Activated CD8-positive, alpha-beta memory T cell treated with anti-CD3 and anti-CD28 coated beads for 1 hour (primary cell): ENCODE measurements at places on chromosomes 2 and 18.

DNA sequence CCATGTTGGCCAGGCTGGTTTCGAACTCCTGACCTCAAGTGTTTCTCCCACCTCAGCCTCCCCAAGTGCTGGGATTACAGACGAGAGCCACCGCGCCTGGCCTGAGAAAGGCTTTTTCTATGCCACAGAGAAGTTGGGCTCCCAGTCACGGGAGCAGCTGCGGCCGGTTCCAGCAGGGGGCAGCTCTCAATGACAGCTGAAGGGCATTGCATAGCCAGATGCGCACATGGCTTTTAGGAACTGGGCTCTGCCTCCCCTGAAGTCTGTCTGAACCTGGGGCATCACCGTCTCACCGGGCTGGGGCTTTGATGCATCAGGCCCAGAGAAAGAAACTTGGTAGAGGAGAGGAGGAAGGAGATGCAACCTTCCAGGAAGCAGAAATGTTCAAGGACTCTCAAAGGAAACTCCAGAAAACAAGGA is 84.2 kb upstream of the LAPTM4A start:
- no peak for DNase-seq

DNA sequence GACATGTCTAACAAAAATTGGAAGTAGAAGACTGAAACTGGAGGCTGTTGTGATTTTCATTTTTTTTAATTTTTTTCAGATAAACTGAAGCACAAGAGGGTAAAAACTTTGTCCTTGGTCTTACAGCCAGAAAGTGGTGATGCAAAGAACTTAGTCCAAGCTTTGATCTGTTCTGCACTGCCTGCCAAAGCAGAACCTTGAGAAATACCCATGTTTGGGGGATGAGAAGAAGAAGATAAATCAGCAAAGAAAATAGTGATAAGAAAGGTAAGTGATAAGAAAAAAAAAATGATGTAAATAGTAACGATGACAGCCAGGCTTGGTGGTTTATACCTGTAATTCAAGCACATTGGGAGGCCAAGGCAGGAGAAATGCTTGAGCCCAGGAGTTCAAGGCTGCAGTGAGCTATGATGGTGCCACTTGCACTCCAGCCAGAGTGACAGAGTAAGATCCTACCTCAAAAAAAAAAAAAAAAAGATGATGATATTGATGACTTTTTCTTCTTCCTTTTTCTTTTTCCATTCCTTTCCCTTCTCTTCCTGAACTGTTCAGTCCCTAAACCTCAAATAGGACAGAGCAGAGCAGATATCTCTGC is 14.6 kb upstream of the NOSTRIN start:
- DNase-seq, result no peak

DNA sequence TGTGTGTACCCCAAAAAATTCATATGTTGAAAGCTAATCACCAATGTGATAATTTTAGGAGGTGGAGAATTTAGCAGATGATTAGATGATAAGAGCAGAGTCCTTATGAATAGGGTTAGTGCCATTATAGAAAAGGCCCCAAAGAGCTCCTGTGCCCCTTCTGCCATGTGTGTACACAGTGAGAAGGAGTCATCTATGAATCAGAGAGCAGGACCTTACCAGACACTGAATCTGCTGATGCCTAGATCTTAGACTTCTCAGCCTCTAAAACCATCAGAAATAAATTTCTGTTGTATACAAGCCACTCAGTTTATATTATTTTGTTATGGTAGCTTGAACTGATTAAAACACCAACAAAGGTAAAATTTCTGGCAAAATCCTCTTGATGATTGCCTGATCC is 560.0 kb upstream of the CDH2 start:
- DNase-seq, result no peak

- no peak for DNase-seq
These were observed 1258.3 kb upstream of the GYPC start for GRCh38 chr2:125397535-125398251.

DNA sequence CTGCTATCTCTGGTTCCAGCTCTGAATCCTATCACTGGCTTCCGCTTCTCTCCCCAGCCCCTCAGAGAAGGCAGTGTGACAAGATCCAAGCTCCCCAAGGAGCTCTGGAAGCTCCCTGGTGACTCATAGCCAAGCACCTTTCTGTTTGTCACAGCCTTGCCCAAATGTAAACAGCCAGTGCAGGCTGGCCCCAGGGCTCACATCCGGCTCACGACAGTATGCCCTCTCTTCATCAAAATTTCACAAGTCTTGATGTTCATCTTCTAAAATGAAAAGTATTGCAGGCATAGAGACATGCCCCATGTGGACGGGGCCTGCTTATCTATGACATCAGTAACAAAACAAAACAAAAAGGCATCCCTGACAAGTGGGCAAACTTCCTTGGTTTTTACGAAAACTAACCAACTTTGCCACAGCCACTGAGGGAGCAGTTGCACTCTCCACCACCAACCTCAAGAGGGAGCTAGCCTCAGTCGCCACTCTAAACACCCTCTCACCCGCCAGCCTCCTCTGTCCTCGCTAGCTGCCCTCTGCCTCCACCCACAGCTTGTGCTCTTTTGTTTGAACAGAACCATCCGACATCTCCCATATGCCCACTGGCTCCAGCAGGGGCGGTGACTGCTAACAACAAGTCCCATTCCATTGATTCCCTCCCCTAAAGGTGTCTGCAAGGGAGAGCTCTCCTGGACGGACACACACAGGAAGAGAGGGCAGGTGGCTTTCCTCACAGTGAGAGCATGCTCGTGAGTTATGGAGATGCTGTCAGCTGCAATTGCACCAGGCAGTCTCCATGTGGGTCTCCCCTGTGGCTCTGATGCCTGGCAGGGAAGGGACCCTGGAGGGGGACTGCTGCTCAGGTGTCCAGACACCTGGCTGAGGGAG is 71.0 kb upstream of the DAPL1 start:
- no peak for DNase-seq

GRCh38 chr2:141942006-141942789 is 188.6 kb downstream of the LRP1B start:
- no peak for DNase-seq

DNA sequence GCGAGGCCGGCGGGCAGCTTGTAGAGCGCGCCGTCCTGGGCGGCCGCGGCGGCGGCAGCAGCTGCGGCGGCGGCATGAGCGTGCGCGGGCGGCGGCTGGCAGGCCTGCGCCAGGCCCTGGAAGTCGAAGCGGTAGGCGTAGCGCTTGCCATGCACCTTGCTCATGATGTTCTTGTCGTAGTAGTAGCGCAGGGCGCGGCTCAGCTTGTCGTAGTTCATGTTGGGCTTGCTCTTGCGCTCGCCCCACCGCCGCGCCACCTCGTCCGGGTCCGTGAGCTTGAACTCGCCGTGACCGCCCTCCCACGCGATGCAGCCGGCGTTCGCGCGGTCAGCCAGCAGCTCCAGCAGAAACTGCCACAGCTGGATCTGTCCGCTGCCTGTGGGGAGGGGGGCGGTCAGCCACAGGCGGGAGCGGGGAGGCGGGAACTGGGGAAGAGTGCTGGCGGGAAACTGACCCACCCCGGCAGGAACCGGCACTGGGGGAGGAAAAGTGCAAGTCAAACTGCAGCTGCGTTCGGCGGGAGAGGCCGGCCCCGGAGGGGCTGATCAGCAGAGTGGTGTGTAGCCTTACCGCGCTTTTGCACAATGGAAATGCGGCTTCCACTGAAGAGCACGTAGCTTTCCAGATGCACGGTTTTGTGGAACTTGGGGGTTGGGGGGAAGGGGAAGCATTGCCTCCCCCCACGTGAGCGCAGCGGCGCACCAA is 3.0 kb downstream of the FEV start:
- no peak for DNase-seq

DNA sequence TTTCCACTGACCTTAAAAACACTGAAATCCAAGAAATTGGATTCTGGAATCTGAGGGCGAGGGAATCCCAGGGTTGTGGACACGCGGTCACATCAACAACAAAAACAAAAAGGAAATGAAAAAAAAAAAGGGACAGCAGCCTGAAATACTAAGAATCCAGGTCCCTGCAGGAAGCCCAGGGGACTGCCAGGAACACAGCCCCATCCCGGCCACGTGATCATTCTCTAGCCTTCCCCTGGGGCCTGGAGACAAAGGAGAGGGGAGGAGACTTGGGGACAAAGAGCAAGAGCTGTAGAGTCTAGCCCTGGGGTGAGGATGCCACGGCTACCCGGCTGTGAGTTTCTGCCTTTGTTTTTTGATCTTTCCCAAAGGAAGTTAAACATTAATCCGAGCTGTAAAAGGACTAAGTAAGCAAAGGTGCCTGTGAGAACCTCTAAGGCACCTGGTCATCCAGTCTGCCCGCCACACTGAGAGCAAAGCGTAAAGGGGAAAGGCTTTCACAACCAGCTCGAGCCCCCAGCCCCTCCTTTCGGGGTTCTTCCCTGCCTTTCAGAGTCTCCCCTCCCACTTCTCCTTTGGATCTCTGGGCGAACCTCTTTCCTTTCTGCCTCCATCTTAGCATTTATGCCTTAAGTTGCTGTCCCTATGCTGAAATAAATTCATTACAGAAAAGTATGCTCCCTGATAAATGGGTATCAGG is 57.9 kb upstream of the MSH2 start:
- no peak for DNase-seq

DNA sequence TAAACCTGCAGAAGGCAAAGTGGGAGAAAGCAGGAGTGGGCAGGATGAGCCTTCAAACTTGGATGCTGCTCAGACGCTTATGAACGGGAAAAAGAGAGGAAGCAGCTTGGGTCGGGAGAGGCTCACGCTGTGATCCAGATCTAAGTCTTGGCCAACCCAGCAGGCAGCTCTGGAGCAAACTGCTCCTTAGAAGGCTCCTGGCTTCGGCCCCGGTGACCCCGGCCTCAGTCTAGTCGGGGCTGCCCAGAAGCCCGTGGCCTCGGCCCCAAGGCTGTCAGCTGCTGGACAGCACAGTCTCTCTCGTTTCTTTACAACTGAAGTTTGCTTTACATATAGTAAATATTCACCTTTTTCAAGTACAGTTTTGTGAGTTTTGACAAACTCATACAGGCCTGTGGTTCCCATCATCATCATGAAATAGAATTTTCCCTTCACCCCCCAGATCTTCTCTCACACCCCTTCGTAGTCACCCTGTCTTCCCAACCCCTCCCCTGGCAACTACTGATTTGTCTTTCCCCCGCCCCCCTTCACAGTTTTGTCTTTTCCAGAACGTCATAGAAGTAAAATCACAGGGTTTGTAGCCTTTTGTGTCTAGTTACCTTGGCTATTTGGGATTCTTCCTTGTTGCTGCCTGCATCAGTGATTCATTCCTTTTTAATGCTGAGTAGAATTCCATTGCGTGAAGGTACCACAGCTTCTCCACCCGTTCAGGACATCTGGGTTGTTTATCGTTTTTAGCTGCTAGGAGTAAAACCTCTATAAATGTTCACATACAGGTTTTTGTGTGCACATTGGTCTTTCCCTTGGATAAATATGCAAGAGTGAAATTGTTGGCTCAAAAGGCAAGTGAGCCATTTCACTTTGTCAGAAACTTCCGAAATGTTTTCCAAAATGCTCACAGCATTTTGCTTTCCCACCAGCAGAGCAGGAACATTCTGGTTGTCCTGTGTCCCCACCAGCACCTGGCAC is 35.1 kb downstream of the MYO7B start:
- no peak for DNase-seq

GRCh38 chr2:145323512-145323911 is 803.6 kb upstream of the ZEB2 start:
- DNase-seq, result no peak

DNA sequence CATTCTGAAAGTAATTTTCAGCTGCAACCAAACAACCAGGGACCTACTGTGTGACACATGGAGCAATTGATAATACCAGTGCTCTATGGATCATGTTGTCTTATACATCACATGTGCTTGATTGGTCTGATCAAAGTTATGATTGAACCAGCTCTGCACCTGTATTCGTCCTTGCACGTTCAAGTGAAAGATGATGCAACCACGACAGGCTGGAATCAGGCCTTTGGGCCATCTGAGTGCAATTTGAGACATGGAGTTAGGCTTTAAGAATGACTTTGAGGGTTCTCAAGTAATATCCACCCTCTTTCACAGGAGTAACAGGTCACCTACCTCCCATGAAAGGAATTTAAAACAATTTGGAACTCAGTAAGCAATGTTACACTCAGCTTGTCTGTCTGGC is 165.2 kb downstream of the SLC8A1 start:
- DNase-seq, result no peak

GRCh38 chr2:190679813-190680591 is 31.1 kb downstream of the NAB1 start:
- DNase-seq, result peak; percentile 39

DNA sequence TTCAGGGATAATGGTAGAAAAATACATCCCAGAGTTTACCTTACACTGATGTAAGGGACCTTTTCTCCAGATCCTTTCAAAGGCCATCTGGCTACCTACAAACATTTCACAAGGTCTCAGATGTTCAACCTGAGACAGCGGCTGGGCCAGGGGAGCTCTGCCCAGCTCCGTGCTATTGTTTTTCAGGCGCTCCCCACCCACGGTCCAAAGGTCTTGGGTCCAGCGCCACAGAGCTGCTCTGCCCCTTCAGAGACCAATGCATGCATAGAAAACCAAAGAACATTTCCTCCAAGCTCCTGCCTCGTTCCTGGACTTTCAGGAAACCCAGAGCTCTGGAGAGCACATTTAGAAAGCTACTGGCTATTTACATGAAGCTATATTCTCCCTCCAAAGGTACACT is 40.3 kb downstream of the COPS8 start:
- DNase-seq, result no peak

DNA sequence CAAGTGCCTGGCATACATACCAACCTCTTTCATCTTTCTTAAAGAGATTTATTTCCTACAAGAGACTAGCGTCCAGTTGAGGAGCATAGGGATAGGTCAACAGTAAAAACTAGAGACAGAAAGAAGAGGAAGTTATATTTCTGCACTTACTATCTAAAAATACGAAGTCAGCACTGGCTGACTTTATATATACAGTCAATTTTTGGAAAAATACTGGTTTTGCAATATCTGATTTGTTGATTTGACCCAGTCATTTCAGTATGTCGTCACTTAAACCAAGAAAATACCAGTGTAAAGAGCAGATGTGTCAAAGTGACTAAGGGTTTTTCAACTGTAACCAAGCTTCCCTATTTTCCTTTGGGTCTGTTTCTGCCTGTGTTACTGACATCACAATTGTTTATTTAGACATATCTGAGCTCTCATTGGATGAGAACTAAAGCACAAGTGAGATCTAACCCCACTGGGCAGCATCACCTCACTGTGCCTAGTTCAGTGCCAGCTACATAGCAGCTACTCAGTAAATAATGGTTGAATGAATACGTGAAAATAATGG is 23.0 kb downstream of the CYTIP start:
- DNase-seq, result no peak

GRCh38 chr2:186780701-186781316 is 68.2 kb downstream of the ZSWIM2 start:
- DNase-seq, result no peak

GRCh38 chr2:127651381-127651809 is 5.4 kb downstream of the GPR17 start:
- DNase-seq, result no peak

GRCh38 chr2:186199029-186199428 is 287.0 kb upstream of the ZC3H15 start:
- DNase-seq, result no peak
